ENCODE measurements at places on chromosomes 12 and 14. TPM values are rescaled to one million over a fixed set of nuclear protein-coding genes. Genes with fewer than 3 reads are reported as not detected.

DNA sequence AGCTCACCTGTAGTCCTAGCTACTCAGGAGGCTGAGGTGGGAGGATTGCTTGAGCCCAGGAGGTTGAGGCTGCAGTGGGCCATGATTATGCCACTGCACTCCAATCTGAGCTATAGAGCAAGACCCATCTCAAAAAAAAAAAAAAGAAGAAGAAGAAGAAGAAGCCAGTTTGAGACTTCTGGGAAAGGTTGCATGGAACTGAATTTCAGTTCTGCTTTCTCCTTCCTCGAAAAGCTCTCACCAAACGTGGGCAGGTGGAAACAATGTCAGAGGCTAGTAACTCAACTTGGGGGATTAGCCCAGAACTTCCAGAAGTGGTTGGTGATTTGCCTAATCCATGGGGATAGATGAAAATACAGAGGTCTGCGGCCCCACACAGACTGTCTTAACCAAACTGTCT, 18.7 kb downstream of the FLVCR2 start:
- H3K27ac ChIP-seq = no peak overlapping the region
- no peak overlapping the region for H3K4me3 ChIP-seq
- no peaks in the 10 kb centered on the region for H3K27me3 ChIP-seq
- H3K4me1 ChIP-seq = no peaks in the 10 kb centered on the region
- peaks cover 3% of the 10 kb centered on the region for H3K36me3 ChIP-seq

GRCh38 chr14:28755198-28755815, 11.3 kb upstream of the FOXG1 start:
- H3K27me3 ChIP-seq = peaks cover 76% of the 10 kb centered on the region
- H3K4me1 ChIP-seq = peaks cover 16% of the 10 kb centered on the region
- H3K36me3 ChIP-seq = no peaks in the 10 kb centered on the region
- no peak overlapping the region for H3K4me3 ChIP-seq
- H3K27ac ChIP-seq = no peak overlapping the region

DNA sequence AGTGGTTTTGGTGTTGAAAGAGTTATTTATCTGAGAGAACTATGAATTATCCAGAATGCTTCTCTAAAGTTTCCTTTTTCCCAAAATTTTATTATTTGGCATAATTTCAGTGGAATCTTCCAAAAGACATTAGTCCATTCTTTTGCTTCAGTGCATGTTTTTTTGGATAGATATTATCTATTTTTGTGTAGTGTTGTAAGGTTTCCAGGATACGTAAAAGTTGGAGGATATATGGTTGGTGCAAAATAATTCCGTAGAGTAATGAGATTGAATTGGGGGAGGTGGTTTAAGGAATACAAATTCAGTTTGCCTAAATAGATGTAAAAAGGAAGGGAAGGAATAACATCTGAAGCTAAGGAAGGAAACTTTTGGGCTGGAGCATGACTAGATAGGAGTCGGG, 186.6 kb downstream of the RGS6 start:
- H3K36me3 ChIP-seq = no peaks in the 10 kb centered on the region
- DNase-seq = no peak
- H3K27me3 ChIP-seq = peaks cover 64% of the 10 kb centered on the region
- no peak overlapping the region for H3K27ac ChIP-seq
- peaks cover 11% of the 10 kb centered on the region for H3K4me1 ChIP-seq

- no peaks in the 10 kb centered on the region for H3K27me3 ChIP-seq
- H3K4me1 ChIP-seq = peaks cover 6% of the 10 kb centered on the region
- H3K27ac ChIP-seq = no peak overlapping the region
Measured at GRCh38 chr12:87171356-87171755, 857.8 kb downstream of the C12orf50 start.

DNA sequence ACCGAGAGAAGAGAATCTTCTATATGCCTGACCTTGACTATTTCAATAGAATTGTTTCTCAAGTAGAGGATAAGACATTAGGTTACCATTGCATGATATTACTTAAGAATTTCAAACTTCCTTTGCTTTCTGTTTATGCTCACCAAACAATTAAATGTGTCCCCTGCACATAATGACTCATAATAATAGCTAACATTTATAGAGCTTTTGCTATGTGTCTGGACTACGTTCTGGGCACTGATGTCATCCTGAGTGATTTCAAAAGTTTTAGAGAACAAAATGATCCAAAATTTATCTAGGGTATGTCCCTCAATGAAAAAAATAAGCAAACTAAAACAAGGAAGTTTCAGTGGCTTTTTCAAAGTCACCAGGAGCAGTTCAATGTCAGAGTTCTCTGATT, 38.8 kb downstream of the SLC15A5 start:
- no peak for DNase-seq
- no peak overlapping the region for H3K4me3 ChIP-seq
- no peaks in the 10 kb centered on the region for H3K36me3 ChIP-seq
- H3K4me1 ChIP-seq = no peaks in the 10 kb centered on the region
- no peaks in the 10 kb centered on the region for H3K27me3 ChIP-seq

GRCh38 chr14:93033983-93034670, 81.6 kb downstream of the ITPK1 start:
- no peak overlapping the region for H3K27ac ChIP-seq
- peaks cover 36% of the 10 kb centered on the region for H3K4me1 ChIP-seq
- no peak for DNase-seq
- no peaks in the 10 kb centered on the region for H3K36me3 ChIP-seq
- no peaks in the 10 kb centered on the region for H3K27me3 ChIP-seq

- no peak overlapping the region for H3K27ac ChIP-seq
- no peaks in the 10 kb centered on the region for H3K4me1 ChIP-seq
Measured at GRCh38 chr14:51167587-51168214, 72.3 kb upstream of the TMX1 start.

- no peaks in the 10 kb centered on the region for H3K36me3 ChIP-seq
- no peak for DNase-seq
- H3K27ac ChIP-seq = no peak overlapping the region
- peaks cover 3% of the 10 kb centered on the region for H3K4me1 ChIP-seq
- H3K4me3 ChIP-seq = no peak overlapping the region
- no peaks in the 10 kb centered on the region for H3K27me3 ChIP-seq
Measured at GRCh38 chr14:46432516-46432915, 219.1 kb downstream of the RPL10L start.

GRCh38 chr12:58873496-58873895, 46.8 kb downstream of the LRIG3 start:
- no peaks in the 10 kb centered on the region for H3K27me3 ChIP-seq
- no peak for DNase-seq
- peaks cover 8% of the 10 kb centered on the region for H3K4me1 ChIP-seq

TPPP2 gene
- total RNA-seq = not detected

DNA sequence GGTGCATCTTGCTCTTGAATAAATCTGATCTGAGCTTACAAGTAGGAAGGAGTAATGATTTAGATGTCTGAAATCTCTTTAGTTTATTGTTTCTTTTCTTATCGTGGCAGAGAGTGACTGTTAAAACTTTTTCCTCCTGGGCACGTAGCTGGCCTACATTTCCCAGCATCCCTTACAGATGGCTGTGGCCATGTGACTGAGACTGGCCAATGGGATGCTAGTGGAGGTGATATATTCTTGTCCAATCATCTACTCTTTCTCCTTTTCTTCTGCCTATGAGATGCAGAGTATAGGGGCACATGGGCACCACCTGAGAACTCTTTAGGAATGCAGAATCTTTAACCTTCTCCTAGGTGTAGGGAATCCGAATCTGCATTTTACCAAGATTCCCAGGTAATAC, 237.3 kb downstream of the RGS6 start:
- no peak overlapping the region for H3K27ac ChIP-seq
- peaks cover 3% of the 10 kb centered on the region for H3K4me1 ChIP-seq
- DNase-seq = no peak

DNA sequence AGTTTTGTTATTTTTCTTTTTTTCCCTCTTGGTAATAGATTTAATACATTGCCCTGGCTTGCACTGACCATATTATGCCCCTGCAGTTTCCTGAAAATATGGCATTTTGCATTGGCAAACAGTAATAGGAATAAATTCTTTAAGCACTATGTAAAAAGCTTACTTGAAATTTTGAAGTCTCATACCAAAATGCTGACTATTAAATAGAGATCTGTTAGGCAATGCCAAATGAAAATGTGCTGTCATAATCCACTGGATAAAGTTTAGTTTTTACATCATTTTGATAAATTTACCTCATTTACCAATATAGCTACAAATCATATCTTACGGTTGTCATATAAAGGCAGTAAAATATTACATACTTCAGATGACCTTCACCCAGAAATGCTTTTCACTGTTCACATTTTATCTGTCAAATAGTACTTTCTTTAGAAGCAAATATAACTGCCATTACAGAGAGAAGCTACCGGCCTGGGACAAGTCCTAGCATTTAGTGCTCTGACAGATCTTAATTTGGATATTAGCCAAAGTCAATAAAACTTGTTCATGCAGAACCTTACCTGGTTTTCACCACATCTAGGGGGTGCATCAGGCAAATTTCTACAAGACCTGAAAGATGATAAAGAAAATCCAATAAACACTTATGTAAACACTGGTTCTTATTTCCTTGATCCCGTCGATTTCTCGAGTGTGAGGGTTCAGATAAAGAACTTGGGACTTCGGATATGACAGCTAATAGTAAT, 212.9 kb downstream of the PAX9 start:
- peaks cover 2% of the 10 kb centered on the region for H3K4me1 ChIP-seq
- H3K36me3 ChIP-seq = no peaks in the 10 kb centered on the region
- H3K27ac ChIP-seq = no peak overlapping the region
- H3K27me3 ChIP-seq = no peaks in the 10 kb centered on the region
- H3K4me3 ChIP-seq = no peak overlapping the region

DNA sequence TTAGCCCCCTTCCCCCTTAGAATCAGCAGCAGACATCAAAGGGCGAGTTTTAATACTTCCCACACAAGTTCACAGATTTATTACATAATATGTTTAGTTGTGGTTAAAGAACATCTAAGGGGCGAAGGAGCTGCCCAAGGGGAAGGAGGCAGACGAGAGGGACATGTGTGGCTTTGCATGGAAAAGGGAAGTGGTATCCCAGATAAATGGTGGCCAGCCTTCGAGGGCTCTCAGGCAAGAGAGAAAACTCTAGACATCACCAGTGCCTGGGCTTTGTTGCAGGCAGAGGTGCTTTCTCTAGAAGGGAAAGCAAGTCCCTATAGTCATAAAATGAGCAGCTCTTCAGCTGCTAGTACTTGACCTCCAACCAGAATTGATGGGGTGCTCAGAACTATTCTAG, 121.2 kb downstream of the CACNA1C start:
- no peak overlapping the region for H3K4me3 ChIP-seq
- peaks cover 1% of the 10 kb centered on the region for H3K4me1 ChIP-seq
- no peak for DNase-seq
- no peaks in the 10 kb centered on the region for H3K36me3 ChIP-seq
- H3K27ac ChIP-seq = no peak overlapping the region
- H3K27me3 ChIP-seq = peaks cover 28% of the 10 kb centered on the region

DNA sequence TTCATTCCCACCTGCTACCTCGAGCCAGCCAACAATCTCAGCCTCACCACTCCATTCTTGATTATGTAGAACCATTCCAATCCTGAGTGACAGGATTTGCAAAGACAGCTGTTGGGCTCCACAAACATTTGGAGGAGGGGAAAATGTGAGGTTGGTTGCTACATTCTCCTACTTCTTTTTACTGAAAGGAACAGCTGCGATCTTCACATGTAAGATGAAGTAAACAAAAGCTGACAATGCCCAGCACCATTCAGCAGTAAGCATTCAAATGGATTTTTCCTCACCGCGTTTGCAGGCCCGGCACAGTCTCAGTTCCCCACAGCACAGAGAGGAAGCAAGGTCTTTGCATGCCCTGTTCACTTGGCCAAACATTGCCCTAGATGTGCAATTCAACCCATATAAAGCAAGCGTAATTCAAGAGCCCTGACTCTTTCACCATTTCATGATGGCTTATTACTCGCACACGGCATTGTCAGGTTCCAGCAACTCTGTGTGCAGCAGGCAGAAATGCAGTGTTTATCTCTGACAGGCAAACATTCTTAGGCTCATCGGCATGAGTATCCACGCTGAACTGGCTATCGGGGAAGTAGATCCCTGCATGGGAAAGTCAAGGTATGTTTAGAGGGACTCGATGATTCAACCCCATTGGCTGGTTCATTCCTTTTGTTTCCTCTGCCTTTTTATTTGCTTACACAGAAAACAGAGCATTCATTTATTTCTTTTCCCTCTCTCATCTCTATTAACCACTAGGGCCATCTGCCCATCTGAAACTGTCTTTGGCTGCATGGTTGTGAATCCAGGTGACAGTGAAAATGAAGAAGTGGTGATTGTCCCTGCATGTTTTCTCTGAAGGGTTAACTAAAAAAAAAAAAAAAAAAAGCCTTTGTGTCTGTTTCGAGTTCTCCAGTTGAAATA, 236.1 kb upstream of the PLEKHG7 start:
- peak overlapping the region; percentile 77 for H3K27ac ChIP-seq
- H3K27me3 ChIP-seq = no peaks in the 10 kb centered on the region
- no peak for DNase-seq

KRT74 gene
- total RNA-seq = not detected

DNA sequence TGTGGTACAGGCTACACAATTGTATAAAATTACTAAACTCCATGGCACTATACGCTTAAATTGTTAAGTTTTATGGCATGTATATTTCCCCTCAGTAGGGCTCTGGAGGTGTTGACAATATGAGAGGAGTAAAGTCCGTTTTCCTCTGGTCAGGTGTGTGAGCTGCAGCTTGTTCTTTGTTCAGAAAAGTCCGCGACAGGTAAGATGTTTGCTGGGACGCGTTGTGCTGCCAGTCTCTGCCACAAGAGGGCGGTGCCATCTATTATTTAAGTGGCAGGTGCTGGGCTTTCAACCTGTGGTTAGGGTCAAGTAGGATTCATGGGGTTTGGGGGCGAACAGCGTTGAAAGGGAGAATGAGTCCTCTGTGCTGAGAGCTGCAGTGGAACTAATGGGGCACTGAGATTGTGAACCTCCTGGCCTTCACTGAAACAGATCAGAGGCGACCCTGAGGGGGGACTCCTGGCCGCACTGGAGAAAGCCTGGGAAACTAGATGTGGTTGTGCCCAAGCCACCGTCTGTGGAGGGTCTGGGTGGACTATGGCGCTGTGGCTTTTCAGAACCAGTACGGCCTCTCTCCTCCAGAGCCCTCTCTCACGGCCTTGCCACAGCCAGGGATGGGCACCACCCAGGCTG, 179.0 kb downstream of the SLC15A4 start:
- H3K27me3 ChIP-seq = peaks cover 25% of the 10 kb centered on the region
- peaks cover 2% of the 10 kb centered on the region for H3K4me1 ChIP-seq
- no peak overlapping the region for H3K4me3 ChIP-seq
- DNase-seq = peak; percentile 56
- no peaks in the 10 kb centered on the region for H3K36me3 ChIP-seq

DNA sequence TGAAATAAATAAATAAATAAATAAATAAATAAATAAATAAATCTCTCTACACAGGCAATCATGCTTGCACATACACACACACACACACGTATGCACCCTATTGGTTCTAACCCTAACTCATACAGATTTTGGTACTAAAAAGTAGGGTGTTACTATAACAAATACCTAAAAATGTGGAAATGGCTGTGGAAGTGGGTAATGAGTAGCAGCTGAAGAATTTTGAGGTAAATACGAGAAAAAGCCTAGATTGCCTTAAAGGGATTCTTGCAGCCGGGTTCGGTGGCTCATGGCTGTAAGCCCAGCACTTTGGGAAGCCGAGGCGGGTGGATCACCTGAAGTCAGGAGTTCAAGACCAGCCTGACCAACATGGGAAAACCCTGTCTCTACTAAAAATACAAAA, 15.7 kb upstream of the SLC2A3 start:
- no peak for DNase-seq
- H3K4me1 ChIP-seq = peaks cover 2% of the 10 kb centered on the region
- H3K36me3 ChIP-seq = no peaks in the 10 kb centered on the region
- no peak overlapping the region for H3K27ac ChIP-seq
- H3K27me3 ChIP-seq = no peaks in the 10 kb centered on the region

- peaks cover 33% of the 10 kb centered on the region for H3K4me1 ChIP-seq
- DNase-seq = no peak
- peak overlapping the region; percentile 34 for H3K27ac ChIP-seq
- peak overlapping the region; percentile 33 for H3K4me3 ChIP-seq
Measured at GRCh38 chr14:102817942-102818940, 41.0 kb downstream of the TRAF3 start.

Measured in progenitor cell of endocrine pancreas (in vitro differentiated cells).